ENCODE measurements at places on chromosomes 5 and 9.

DNA sequence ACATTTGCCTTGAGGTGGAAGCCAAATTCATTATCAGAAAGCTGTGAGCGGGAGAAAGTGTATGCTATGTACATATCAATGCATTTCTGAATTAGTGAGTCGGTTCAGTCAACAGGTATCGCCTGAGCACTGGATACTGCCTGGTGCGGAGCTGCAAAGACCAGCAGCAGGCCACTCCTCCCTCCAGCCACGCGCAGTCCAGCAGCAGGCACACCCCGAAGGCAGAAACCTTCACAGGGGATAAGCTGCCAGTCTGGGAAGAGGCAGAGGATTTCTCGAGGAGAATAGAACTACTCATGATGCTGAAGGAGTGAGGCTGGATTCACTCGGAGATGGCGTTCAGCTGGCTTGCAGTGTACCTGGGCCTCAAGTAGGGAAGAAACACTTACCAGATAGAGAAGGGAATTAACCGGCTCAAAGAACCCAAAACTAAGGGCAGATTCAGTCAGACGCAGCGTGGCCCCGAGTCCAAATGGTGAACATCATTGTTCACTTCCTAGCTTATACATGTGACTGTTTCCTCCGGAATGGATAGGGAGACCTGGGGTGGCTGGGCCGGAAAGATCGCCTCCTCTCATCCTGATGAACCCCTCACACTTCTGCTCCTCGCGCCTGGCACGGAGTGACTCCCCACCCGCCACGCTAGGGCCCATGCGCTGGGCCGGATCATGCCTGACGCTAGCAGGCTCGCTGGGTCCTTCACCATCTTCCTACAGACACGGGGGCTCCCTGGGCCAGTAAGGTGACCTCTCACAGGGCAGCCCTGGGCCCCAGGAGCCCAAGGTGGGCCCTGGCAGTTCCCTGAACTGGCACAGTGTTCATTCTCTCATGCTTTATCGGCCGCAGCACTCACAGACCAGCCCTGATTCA lies 78.1 kb upstream of the SPATA31C2 start:
- DNase-seq = no peak

GRCh38 chr9:92439921-92440750 lies 15.9 kb upstream of the OMD start:
- no peak for DNase-seq

- DNase-seq = no peak
Observed at GRCh38 chr9:78280982-78281668, 15.8 kb upstream of the PSAT1 start.

DNA sequence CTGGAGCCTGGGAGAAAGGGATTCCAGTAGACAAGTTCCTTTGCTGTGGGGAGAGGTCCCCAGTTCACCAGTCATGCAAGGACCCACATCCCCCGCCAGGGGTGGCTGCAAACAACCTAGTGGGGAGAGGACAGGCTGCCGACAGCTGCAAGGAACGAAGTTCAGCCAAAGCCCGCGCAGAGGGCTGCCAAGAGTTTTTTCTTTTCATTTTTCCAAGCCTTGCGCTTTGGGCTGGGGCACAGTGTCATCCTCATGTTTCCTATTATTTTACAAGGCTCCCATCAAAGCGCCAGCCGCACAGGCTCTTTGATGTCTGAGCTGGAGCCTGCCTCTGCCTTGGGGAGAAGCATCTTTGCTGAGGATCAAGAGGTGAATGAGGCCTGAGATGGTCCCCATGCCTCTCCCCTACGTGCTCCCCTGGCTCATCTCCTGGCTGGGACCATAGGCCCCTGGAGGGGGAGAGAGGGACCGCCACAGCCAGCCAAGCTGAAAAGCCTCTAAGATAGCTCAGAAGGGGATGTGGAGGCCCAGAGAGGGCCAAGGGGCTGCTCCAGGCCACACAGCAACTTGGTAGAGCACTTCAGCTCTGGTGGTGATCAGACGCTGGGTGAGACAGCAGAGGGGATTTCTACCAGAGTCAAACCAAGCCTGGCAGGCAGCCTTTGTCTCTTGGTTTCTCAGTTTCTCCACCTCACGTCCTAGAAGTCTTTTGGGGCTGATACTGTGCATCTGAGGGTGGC lies 50.4 kb upstream of the SYNPO start:
- DNase-seq = no peak

DNA sequence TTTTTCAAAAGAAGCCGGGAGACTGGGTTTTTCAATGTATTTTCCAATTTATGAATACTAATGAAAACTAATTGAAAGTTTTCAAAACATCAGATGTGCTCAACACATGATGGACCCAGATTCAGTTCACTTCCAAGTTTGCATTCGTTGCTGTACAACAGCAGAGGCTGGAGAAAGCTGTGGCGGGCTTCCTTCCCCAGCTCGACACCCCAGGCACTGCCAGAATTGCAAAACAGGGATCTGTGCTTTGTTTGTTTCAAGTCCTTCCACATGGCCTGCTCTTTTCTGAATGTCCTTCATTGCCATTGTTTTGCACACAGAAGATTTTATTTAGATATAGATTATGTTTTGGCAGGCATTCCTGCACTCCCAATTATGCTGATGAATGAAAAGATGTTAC lies 30.3 kb upstream of the INSYN2B start:
- no peak for DNase-seq

DNA sequence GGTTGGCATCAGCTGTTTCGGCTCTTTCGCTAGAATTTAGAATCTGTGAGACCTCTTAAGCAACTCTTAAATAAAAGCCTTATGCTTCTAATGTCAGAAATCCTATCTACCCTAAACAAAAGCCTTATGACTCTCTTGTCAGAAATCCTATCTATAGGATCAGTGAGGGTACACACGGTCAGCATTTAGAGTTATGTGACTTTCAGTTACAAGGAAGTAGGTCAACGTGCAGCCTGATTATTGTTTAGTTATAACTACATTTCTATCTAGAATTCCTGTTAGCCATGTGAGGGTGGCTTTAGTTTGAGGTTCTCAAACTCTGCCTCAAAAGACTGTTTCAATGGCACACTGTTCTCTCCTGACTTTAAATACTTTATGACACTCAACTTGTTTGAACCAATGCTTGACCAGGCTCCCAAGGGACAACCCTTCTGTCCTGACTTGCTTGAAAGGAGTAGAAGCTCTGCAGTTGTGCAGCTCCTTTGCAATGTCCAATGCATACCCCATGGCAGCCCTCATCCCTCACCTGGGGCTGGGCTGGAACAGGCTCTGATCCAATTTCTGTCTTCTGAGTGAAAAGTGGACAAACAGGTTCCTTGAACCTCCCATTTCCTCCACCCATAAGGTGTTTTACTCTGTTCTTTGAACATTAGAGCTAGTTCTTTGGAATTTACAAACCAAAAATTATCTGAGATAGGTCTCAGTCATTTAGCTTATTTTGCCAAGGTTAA lies 251.6 kb upstream of the PIK3R1 start:
- no peak for DNase-seq

GRCh38 chr9:4548811-4549725 lies 58.8 kb downstream of the SLC1A1 start:
- DNase-seq = no peak

DNA sequence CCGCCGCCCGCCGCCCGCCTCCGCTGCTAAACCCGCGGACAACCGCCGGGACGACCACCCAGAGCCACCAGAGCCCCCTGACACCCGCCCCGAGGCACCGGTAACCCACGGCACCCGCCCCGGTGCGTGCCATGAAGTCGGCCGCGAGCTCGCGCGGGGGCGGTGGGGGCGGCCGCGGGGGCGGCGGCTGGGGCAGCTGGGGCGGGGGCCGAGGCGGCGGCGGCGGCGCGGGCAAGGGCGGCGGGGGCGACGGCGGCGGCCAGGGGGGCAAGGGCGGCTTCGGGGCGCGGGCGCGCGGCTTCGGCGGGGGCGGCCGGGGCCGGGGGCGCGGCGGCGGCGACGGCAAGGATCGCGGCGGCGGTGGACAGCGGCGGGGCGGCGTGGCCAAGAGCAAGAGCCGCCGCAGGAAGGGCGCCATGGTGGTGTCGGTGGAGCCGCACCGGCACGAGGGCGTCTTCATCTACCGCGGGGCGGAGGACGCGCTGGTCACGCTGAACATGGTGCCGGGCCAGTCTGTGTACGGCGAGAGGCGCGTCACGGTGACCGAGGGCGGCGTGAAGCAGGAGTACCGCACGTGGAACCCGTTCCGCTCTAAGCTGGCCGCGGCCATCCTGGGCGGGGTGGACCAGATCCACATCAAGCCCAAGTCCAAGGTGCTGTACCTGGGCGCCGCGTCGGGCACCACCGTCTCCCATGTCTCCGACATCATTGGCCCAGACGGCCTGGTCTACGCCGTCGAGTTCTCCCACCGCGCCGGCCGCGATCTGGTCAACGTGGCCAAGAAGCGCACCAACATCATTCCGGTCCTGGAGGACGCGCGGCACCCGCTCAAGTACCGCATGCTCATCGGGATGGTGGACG lies 499 bp downstream of the FBLL1 start:
- no peak for DNase-seq

- DNase-seq = no peak
Observed at GRCh38 chr9:37919246-37919955, 15.5 kb upstream of the SLC25A51 start.

GRCh38 chr5:154791535-154791934 lies 36.4 kb downstream of the LARP1 start:
- DNase-seq = no peak

Data from activated naive CD8-positive, alpha-beta T cell treated with anti-CD3 and anti-CD28 coated beads, Interleukin-2, amount 50 U/mL, for 16 hours (primary cell).